Mesothelial cell of epicardium (in vitro differentiated cells): ENCODE measurements at places on chromosomes 12 and 14.

DNA sequence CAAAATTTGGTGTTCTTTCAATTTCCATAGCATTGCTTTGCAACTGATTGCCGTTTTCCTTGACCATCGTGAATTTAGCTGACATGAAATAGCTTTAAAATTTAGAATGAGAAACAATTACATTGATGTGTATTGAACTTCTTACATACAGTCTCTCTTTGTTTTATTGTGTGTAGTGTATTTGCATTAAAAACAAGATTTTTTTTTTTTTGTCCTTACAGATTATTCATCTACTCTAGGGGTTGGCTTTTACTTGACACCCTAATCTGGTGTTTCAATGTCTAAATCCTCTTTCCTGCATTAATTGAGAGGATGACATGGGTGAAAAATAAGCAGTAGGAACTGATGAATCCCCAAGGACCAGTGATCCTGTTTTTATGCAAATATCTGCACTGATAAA lies 20.6 kb downstream of the LIN52 start:
- no peak for DNase-seq

DNA sequence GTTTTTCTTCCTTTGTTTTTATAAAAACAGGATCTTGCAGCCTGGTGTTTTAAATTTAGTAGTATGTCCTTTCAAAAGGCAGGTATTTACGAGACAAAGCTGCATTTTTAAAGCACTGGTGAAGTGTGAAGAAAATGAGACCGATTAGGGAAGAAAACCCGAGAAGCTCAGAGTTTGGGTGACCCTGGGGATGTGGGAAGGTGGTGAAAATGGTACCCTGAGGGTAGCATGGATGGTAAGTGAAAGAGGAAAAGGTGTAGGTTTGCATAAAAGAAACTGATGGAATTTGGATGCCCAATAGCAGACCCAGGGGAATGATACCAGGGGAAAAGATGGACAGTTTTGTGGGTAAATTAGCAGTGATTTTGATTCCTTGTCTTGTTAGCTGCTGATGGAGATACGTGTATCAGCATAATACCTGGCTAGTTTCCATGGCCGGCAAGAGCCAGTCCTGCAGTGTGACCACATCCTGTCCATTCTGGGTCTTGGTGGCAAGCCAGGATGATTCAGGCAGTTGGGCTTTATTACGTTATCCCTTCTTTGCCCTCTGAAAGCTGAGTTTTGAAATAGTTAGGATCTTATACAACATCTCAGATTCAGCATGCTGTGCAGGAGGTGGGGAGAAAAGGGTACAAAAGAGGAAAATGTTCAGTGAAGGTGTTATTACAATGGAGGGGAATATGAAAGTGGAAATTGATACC lies 8.9 kb downstream of the BICD1 start:
- DNase-seq: no peak

DNA sequence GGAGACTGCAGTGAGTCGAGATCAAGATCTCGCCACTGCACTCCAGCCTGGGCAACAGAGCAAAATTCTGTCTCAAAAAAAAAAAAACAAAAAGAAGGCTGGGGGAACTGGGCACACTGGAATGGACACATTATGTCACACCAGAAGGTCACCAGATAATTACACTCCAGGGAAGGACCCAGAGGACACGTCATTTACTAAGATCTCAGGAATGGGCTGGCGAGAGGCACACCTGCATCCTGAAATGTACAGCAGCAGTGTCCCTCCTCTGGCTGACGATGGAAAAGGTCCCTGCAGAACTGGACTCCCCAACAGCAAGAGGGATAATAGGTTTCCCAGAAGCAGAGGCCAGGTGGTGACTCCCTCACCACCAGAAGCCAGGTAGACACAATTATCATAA lies 243.5 kb downstream of the BCL11B start:
- no peak for DNase-seq

DNA sequence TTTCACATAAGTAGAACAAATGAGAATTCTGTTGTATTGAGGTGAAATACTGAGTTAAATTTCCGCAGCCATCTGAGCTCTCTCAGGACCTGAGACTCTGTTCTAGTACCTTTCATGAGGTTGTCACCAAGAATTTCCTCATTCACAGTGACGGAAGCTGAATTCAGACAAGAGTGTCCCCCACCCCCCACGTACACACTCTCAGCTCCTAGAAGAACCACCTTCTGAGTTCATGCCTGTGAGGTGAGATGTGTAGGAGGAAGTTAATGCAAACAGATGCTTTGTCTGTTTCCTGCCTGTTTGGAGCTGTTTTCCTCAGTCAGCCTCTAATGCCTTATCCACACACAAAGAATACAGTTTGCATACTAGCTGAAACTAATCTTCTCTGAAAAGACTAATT lies 18.2 kb downstream of the BICDL1 start:
- DNase-seq: no peak

DNA sequence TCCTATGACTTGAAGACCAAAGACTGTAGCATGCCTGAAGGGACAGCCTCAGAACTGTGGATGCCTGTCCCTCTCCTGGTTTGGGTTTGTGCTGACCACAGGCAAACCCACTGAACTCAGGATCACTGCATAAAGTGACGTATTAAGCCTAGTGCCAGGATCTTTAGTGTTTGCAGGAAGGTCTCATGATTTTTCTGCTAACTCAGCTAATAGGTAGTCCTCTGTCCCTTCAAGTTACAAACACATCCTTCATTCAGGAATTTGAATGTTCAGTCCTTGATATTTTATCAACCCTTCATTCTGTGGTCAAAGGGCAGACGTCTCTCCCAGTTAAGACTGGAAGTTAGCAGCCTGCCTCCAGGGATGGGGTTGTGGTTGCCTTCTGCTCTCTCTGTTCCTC lies 10.3 kb upstream of the OAS3 start:
- no peak for DNase-seq

GRCh38 chr12:119512772-119513497 lies 80.6 kb upstream of the TMEM233 start:
- DNase-seq: no peak

DNA sequence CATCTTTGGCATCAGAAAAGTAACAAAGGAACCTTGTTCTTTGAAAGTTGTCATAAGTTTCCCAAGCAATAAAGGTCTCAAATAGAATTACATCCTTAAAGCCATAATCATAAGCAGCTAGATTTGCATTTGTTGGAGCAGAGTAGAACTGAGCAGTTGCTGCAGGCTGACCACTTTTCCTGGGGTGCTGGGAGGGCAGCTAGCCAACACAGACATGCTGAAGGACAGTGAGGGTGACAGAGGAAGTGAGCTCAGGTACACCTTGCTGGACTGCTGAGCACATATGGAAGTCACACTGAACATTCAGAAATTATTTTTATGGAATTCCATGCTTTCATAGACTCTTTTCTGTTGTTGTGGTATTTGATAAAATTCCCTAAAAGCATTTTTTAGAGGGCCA lies 66.2 kb downstream of the MARK3 start:
- DNase-seq: no peak
